Ascending aorta (tissue), 2 donors: ENCODE measurements at places on chromosomes 16 and 17. TPM values are rescaled to one million over a fixed set of nuclear protein-coding genes. Genes with fewer than 3 reads are reported as not detected.
A peak's percentile ranks its signal among the peaks of the same experiment; 100 is the strongest.

SYCE1L gene
- total RNA-seq: not detected

GRCh38 chr16:9840761-9841665 is 341.2 kb downstream of the GRIN2A start:
- no peaks in the 10 kb centered on the region for H3K27me3 ChIP-seq
- no peaks in the 10 kb centered on the region for H3K4me1 ChIP-seq
- H3K36me3 ChIP-seq: no peaks in the 10 kb centered on the region
- DNase-seq: no peak

AOC3 gene
- total RNA-seq: 128 TPM

DNA sequence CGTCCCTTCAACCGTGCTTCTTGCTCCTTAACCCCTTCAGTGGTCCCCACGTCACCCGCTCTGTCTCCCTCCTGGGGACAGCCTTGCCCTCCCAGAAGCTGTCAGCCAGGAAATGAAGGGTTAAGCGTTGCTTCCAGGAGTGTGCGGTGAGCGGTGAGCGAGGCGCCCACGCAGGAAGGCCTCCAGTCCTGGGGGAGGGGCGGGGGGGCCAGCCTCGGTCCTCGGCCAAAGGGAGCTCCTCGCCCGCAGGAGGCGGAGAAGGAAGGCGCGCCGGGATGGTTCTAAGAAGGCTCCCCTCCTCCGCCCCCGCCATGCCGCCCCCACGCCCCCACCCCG is 2.3 kb downstream of the RBFOX3 start:
- no peaks in the 10 kb centered on the region for H3K4me1 ChIP-seq
- no peak overlapping the region for H3K27ac ChIP-seq
- H3K4me3 ChIP-seq: no peak overlapping the region
- no peaks in the 10 kb centered on the region for H3K36me3 ChIP-seq

KRT39 gene
- total RNA-seq: not detected

RNF43 gene
- 0.53 TPM for total RNA-seq

GRCh38 chr16:75264999-75265910 is 13.8 kb upstream of the BCAR1 start:
- peak overlapping the region; percentile 90 for H3K27ac ChIP-seq
- H3K4me3 ChIP-seq: peak overlapping the region; percentile 86
- H3K27me3 ChIP-seq: no peaks in the 10 kb centered on the region
- H3K4me1 ChIP-seq: peaks cover 34% of the 10 kb centered on the region
- no peaks in the 10 kb centered on the region for H3K36me3 ChIP-seq

MXRA7 gene
- total RNA-seq: 122 TPM

SLFN14 gene
- total RNA-seq: not detected

KRTAP4-5 gene
- not detected for total RNA-seq

ZNF500 gene
- 13.7 TPM for total RNA-seq

DNA sequence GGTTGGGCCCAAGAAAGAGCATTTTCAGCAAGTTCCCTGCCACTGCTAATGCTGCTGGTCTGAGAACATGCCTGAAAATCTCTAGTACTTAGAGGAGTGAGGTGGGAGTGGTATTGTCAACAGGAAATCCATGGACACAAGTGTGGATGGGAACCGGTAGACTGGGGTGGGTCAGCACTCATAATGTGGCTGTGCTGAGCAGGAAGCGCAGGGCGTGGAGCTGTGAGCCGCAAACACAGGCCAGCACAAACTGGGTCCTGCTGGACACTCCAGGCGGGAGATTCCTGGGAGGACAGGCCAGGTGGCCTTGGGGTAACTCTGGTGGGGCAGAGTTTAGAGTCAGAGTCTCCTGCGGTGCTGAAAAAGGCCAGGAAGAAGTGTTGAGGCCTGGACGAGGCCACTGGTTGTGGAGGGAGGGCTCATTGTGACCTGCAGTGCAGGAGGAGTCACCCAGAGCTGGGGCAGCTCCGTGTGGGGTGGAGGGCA is 62.6 kb downstream of the BANP start:
- no peaks in the 10 kb centered on the region for H3K27me3 ChIP-seq
- no peak for DNase-seq
- H3K27ac ChIP-seq: no peak overlapping the region
- peaks cover 2% of the 10 kb centered on the region for H3K36me3 ChIP-seq
- no peak overlapping the region for H3K4me3 ChIP-seq

DNA sequence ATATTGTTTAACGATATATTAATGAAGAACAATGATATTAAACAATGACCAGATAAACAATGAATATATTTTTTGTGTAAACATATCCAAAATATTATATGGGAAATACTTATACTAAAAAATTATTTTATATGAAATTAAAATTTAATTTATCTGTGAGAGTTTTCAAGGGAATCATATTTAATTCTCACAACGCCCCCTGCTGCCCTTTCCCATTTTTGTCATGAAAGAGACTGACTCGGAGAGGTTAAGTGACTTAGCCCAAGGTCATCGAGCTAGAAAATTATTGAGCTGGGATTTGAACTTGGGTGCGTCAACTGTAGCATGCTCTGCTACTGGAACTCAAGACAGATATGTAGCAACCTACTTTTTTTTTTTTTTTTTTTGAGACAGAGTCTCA is 7.2 kb upstream of the MYCBPAP start:
- DNase-seq: no peak
- H3K36me3 ChIP-seq: no peaks in the 10 kb centered on the region
- no peaks in the 10 kb centered on the region for H3K4me1 ChIP-seq
- no peaks in the 10 kb centered on the region for H3K27me3 ChIP-seq
- no peak overlapping the region for H3K27ac ChIP-seq

GRCh38 chr16:78275420-78275819 is 176.0 kb downstream of the WWOX start:
- H3K36me3 ChIP-seq: no peaks in the 10 kb centered on the region
- H3K4me1 ChIP-seq: no peaks in the 10 kb centered on the region
- no peak overlapping the region for H3K4me3 ChIP-seq
- no peak overlapping the region for H3K27ac ChIP-seq
- DNase-seq: no peak

DHRS7C gene
- not detected for total RNA-seq
